Posterior cingulate gyrus (tissue), 11 donors: ENCODE measurements at places on chromosomes 11 and 22.

GRCh38 chr11:35962369-35963138, 18.7 kb downstream of the LDLRAD3 start:
- no peak for DNase-seq

DNA sequence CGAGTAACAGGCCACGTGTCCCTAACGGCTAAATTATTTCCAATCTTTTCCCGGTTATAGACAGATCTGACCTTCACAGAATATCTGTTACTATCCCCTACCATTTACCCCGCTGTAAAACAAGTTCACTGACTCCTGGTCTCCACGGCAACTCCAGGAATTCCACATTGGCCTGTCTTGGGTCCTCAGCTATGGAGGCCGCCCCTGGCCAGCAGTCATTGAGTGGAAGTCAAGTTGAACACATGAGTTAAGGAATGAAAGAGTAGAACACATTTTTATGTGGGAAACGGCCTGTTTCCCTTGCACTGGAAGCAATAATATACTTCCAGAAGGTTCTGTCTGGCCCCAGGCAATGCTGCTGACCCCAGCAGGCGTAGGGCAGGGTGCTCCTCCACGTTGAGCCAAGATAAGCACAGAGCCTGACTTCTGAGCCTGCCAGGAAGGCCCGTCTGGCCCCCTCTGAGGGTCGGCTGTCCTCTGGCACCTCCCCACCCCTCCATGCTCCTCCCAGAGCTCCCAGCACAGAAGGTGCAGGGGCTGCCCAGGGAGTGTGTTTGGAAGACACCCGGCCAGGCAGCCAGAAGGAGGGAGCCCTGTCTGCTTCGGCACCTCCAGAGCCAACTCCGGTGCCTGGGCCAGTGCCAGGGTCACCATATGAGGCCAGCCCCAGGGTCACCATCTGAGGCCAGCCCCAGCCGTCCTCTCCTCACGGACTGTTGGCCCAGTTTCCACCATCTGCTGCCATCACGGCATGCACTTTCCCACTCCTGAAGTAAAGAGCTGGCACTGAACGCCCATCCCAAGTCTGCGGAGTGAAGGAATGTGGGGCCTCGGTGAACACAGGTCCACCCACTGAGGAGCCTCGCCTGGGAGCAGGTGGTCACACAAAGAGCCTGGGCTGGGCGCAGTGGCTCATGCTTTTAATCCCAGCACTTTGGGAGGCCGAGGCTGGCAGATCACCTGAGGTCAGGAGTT, 813.2 kb downstream of the BRD1 start:
- DNase-seq = no peak

GRCh38 chr11:45860348-45860747, 13.1 kb downstream of the CRY2 start:
- DNase-seq = no peak

GRCh38 chr11:128909438-128910125, 18.4 kb downstream of the KCNJ5 start:
- no peak for DNase-seq

DNA sequence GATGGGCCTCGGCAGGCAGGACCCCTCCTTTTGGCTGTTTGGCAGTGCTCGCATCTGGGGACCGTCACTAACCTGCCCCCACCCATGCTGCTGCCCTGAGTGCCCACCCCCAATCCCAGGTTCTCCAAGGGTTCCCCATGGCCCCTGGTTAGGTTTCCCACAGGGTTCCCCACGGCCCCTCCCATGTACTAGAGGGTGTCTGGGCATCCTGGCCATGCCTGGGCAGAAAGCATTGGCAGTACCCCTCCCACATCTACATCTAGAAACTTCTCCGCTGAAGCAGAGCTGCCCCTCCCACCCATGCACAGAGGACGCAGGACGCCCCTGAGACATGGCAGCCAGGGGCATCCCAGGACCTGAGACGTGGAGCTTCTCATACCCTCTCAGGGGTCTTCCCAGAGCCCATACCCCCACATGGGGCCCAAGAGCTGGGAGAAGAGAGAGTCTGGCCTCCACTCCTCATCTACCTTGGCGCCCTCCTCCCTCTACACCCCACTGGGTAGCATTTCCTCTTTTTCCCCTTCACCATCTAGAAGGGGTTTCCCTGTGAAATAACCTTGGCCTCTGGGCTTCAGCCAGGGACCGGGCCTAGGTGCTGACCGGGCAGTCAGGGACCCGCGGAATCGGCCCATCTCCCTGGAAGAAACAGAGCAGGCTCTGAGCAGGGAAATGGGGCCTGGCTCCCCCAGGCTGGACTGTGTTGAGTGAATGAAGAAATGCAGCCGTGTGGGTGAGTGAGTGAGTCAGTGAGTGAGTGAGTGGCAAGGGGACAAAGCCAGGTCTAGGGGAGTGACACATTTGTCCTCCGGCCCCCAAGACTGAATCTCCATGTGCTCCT, 987.3 kb downstream of the BRD1 start:
- no peak for DNase-seq

GRCh38 chr11:131584785-131585592, 214.6 kb downstream of the NTM start:
- peak; percentile 94 for DNase-seq

- no peak for DNase-seq
These were observed 14.4 kb downstream of the POU2AF2 start for GRCh38 chr11:111259896-111260295.

DNA sequence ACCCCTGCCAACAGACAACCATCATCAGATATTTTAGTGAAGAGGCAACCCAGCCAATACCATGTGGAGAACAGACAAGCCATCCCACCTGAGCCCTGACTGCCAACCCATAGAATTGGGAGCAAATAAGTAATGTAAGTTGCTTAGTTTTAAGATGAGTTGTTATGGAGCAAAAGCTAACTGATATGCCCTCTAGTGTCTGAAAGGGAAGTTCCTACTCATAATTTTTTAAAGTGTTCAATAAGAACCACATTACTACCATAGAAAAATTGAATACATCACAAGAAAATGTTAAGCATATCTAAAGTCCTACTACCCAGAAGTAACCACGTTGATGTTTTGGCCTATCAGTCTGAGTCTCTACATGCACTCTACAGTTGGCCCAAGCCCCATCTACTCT, 50.8 kb upstream of the SLC36A4 start:
- no peak for DNase-seq

GRCh38 chr22:46684706-46685105, 53.3 kb downstream of the CERK start:
- DNase-seq = no peak

GRCh38 chr22:22430111-22430820, 78.3 kb downstream of the ZNF280B start:
- no peak for DNase-seq

DNA sequence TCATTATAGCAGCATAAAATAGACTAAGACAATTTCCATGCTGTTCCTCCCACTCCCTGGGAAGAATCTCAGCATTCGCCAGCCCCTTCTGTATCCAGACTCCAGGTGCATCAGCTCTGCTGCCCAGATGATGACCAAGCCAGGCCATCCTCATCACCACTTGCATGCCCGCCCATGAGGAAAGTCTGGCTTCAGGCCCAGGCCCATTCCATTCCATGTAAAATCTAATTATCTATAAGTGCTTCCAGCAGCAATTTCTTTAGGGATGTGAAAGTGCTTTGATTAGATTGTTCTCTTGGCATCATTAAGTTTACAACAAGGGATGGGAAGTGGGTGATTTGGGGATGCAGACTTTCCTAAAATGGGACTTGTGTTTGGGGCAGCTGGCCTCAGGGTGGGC, 100.3 kb downstream of the INSC start:
- no peak for DNase-seq

DNA sequence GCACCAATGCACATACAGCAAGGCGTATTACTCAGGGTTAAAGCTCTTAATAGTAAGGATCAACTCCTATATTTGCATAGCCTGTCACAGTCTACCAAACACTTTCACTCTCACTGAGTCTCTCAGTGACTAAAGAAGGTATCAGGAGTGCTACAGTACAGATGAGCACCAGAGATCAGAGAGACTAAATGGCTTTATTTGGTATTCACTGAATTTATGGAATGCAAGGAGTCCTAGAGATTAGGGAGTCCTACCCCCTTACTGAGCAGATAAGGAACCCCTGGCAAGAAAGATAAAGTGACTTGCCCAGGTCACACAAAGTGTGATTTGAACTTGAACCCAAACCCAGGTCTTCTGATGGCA, 396.4 kb upstream of the CCDC90B start:
- no peak for DNase-seq

DNA sequence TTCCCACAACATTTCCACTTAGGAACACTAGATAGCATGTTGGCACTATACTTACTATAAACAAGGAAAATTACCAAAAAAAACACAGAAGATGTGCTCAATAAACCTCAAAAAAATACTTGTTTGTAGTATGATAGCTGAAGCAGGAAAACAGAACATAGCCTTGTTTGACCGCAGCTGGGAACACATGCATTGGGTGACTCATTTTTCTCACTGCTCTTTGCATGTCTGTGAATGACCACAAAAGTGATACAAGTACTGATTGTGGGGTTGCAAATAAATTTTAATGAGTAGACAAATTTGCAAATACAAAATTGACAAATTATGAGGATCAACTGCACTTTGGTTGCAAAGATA, 22.8 kb upstream of the GUCY1A2 start:
- DNase-seq = peak; percentile 8

DNA sequence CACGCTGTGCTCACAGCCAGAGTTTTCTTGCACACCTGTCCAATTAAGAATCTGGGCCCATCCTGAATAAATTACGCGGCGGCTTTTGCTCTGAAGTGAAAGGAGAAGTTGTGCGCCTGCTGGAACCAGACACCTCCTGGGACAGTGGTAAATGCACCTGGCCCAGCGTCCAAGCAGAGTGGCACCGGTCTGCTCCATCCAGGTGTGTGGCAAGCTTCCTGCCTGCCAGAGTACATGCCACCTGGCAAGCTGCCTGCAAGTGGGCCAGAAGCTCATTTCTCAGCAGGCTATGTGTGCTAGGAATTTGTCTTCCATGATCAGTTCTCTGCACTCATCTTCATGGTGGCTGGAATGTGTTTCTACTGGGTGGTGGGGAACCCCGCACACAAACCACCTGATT, 660.6 kb downstream of the ETS1 start:
- no peak for DNase-seq

- DNase-seq = no peak
These were observed 42.6 kb downstream of the SLN start for GRCh38 chr11:107669191-107669740.

DNA sequence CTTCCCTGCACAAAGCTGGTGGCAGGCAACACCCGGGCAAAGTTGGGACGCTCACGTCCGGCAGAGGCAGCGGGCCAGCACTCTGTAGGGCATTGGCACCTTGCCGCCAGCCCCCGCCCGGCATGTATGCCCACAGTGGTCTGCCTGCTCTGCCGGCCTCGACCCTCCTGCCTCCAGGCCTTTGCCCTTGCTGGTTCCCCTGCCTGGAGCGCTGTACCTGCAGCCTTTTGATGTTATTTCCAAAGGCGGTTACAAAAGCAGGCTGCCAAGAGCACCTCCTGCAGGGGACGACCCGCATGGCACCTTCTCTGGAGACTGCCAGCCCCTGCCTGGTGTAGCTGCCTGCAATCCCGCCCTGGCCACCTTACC, 56.5 kb upstream of the SHISAL1 start:
- no peak for DNase-seq

DNA sequence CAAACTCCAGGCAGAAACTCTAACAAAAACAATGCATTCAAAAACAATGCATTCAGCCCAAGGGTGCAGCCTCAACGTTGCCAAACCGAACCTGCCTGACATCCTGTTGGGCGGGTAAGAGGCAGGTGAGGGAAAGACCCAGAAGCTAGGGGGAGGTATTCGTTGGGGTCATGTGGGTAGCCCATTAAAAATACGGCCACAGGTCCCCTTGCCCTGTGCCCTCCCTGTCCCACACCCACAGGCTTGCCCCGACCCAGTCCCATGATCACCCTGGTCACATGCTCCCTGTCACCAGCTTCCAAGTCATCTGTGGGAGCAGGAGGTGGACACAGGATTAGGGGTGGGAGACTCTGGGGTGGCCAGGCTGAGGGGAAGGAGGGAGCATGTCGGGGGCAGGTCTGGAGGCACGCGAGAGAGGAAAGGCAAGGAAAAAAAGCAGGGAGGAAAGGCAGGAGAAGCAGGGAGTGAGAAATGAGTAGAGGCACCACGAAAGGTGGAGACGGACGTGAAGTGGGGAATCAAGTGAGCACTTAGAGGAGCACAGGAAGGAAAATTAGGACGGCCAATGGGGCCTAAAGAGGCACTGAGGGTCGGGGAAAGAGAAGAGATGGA, 683 bp downstream of the PLA2G6 start:
- no peak for DNase-seq

- no peak for DNase-seq
These were observed 316.6 kb downstream of the OPCML start for GRCh38 chr11:133215596-133216230.

DNA sequence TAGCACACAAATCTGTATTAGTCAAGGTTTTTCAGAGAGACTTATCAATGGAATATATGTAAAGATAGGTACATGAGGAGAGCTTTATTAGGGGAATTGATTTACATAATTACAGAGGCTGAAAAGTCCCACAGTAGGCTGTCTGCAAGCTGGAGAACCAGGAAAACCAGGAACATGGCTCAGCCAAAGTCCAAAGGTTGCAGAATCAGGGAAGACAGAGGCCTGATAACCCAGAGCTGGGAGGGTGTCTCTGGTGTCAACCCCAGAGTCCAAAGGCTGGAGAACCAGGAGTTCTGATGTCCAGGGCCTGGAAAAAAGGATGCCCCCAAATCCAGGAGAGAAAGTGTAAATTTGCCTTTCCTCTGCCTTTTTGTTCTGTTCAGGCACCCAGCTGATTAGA, 16.3 kb upstream of the OR5F1 start:
- no peak for DNase-seq

- peak; percentile 89 for DNase-seq
These were observed 88.3 kb upstream of the MTMR2 start for GRCh38 chr11:96012086-96012824.

DNA sequence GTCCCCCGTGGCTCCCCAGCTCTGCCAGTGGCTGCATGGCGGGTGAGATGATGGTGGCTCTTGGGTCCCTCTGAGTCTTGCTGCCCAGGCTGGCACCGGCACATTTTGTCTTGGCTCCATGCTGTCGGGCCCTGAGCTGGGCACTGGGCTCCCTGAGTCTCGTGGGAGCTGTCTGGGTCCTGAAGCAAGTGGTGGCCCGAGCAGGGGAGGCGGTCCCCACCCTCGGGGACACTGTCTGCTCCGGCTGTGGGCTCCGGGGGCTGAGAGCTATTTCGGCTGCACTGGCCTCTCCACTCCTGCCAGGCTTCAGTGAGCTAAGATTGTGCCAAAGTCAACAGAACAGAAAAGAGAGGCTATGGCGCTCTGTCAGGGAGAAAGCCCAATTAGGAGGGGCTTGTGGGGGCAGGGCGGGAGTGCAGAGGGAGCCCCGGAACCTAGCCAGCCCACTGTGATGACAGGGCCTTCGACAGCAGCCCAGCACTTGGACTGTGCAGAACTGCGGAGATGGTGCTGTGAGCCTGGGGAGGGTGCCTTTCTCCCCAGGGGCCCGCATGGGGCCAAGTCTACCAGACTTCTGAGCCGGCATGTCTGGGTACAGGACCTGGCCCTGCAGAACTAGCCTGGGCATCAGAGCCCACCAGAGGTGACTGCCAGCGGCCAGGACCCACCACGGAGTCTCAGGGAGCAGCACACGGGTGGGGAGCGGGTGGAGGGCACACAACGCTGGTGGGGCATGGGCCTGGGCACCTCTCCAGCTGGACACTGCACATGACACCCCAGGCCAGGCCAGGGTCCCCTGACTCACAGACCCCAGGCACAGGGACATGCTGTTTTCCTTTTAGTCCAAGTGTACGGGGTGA, 38.0 kb downstream of the RTN4R start:
- DNase-seq = no peak
